ENCODE measurements at places on chromosomes 2 and 18. TPM values are rescaled to one million over a fixed set of nuclear protein-coding genes. Genes with fewer than 3 reads are reported as not detected.

Gene ZFAND2B
- 39.7 TPM for total RNA-seq

GRCh38 chr18:46718501-46719341 lies 38.1 kb downstream of the ST8SIA5 start:
- no peak for DNase-seq
- peaks cover 6% of the 10 kb centered on the region for H3K27me3 ChIP-seq
- H3K36me3 ChIP-seq, result no peaks in the 10 kb centered on the region
- peak overlapping the region; percentile 8 for H3K27ac ChIP-seq

Gene ABHD1
- 0.31 TPM for total RNA-seq

DNA sequence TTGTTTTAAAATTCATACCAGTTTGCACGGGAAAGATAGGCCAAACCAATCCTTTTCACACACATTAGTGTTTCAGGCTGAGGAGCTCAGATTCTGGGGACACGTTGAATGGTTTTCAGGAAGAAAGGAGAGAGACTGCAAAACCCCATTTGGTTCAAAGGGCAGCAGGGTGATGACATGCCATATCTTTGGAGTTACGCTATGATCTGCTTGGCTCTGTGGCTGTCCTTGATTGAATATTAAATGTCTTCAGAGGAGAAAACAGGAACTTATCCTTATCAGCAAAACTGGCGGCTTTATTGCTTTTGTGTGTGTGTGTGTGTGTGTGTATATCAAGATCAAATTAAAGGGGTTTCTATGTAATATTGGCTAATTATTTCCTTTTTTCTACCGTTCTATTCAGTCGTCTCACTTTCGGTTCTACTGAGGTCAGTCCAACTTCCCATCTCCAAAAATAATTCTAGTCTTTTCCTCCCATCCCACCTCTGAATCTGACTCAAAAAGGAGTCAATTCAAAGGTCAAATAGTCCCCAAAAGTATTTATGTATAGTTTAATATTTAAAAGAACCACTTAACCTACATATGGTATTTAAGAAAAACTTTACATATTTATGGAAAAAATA lies 292.9 kb upstream of the CCDC68 start:
- peaks cover 5% of the 10 kb centered on the region for H3K27me3 ChIP-seq
- no peak overlapping the region for H3K4me3 ChIP-seq
- peaks cover 43% of the 10 kb centered on the region for H3K36me3 ChIP-seq

DNA sequence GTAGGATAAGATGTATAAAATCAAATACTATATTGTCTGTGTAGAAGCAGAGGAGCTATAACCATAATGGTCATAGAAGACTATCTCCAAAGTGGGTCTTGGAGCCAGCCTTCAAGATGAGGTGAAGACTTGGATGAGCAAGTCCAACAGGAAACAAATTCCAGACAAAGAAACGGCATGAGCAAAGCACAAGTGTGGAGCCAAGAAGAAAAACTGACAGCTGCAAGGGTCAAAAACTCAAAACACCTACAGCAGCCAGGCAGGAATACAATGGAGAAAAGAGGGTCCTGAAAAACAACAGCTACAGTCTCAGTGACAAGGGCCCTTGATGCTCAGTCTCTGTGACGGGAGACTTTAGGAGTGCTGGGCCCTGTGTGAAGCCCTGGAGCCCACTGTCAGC lies 102.4 kb downstream of the STK39 start:
- DNase-seq, result no peak
- H3K27me3 ChIP-seq, result no peaks in the 10 kb centered on the region
- no peaks in the 10 kb centered on the region for H3K36me3 ChIP-seq

Gene KCNG3
- total RNA-seq, result 0.13 TPM

GRCh38 chr2:96773922-96774321 lies 13.2 kb downstream of the CNNM4 start:
- H3K36me3 ChIP-seq, result no peaks in the 10 kb centered on the region
- no peaks in the 10 kb centered on the region for H3K27me3 ChIP-seq
- H3K4me1 ChIP-seq, result peaks cover 2% of the 10 kb centered on the region

Gene TRIP12
- 363 TPM for total RNA-seq

GRCh38 chr2:72710418-72711152 lies 115.2 kb downstream of the EXOC6B start:
- no peak overlapping the region for H3K27ac ChIP-seq
- peaks cover 2% of the 10 kb centered on the region for H3K4me1 ChIP-seq
- no peak overlapping the region for H3K4me3 ChIP-seq
- H3K27me3 ChIP-seq, result no peaks in the 10 kb centered on the region
- no peak for DNase-seq

GRCh38 chr2:20378891-20379519 lies 28.4 kb upstream of the PUM2 start:
- no peaks in the 10 kb centered on the region for H3K27me3 ChIP-seq
- no peaks in the 10 kb centered on the region for H3K36me3 ChIP-seq
- no peaks in the 10 kb centered on the region for H3K4me1 ChIP-seq
- H3K27ac ChIP-seq, result no peak overlapping the region

DNA sequence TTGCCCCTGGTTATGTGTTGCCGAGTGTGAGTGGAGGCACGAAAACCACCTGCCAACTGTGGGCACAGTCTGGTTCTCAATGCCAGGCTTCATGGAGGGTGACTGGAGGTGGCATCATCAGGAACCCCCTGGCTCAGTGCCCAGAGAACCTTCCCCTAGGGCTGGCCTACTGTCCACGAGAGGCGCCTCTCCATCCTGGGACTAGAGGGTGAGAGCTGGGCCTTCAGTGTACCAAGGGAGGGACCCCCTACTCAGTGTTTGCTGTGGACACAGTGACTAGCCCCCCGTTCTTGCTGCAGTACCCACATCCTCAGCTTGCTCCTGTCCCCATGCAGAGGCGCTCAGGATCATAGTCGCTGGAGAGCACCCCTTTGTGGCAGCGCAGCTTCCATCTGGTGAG lies 202.6 kb downstream of the HDAC4 start:
- no peak overlapping the region for H3K4me3 ChIP-seq
- no peak for DNase-seq
- H3K27ac ChIP-seq, result no peak overlapping the region
- H3K36me3 ChIP-seq, result peaks cover 14% of the 10 kb centered on the region
- H3K27me3 ChIP-seq, result peaks cover 3% of the 10 kb centered on the region

Gene SEMA4C
- total RNA-seq, result 279 TPM
